ENCODE measurements at places on chromosomes 12 and 14.

DNA sequence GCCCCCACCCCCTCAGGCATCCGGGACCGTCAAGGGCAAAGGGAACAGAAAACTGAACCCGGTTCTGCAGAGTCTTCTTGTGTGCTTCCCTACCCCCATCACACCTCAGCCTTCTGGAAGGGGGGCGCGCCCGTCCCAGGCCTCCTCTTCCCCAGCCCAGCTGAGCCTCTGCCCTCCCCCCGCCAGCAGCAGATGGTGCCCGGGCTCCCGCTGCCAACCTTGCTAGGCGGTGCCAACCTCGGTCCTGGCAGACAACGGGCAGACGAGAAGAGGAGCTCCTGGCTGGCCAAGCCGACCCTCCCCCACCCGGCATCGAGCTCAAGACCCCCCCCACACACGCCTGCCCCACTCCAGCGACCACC is 8.7 kb downstream of the STAC3 start:
- DNase-seq = peak; percentile 69

GRCh38 chr12:67721248-67721647 is 72.7 kb downstream of the DYRK2 start:
- no peak for DNase-seq

DNA sequence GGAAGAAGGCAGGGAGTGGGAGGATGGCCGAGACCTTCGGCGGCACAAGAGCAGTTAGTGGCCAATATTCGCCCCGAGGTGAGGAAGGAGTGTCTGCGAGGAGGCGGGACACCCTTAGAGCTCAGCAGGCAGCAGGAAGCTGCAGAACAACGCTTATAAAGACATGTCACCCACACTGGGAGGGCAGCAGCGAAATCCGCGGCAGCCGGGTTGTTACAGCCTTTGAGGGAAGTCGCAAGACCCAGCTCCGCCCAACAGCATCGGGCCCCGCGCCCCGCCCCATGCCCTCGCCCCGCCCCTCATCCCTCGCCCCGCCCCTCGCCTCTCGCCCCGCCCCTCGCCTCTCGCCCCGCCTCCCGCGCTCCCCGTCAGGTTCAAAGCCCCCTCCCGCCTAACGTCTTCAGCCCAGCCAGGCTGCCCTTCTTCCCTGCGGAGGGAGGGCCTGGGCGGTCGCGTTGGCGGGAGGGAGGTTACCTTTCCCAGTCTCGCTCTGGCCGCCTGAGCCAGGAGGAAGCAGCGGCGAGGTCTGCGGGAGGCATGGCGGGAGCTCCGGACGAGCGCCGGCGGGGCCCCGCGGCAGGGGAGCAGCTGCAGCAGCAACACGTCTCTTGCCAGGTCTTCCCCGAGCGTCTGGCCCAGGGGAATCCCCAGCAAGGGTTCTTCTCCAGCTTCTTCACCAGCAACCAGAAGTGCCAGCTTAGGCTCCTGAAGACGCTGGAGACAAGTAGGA is at the start of gene ATP23:
ATP23 (plus strand) TSS at position 403 of the 730 bp plus-strand sequence; CDS start at position 538, 135 bp downstream.
- peak; percentile 83 for DNase-seq

- DNase-seq = peak; percentile 30
Measured at GRCh38 chr14:91396959-91397815, 20.4 kb downstream of the CCDC88C start.

DNA sequence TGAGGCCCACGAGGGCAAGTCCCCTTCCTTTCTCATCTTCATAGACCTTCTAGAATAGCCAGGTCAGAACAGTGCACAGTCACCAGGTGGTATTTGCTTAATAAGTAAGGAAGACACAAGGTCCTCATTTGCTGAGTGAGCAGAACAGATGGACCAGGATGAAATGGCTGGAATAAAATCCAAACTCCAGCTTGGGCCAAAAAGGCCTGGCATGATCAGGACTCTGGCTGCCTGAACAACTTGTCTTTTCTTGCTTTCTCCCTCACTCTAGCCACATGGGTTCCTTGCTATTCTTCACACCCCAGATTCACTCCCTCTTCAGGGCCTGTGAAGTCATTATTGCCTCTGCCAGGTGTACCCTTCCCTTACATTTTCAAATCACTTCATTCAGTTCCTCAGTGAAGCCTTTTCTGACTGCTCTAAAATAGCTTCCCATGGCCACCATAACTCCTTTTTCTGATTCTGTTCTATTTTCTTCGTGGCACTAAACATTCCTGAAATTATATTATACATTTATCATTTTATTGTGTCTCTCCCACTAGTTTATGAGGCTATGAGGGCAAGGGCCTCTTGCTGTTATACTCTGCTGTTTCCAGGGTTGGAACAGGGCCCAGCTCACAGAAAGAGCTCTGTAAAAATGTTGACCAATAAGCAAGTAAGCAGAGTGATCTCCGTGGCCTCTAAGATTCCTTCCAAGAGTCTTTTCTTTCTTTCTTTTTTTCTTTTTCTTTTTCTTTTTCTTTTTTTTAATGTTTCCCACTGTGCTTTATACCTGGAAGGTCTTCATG is 150.8 kb downstream of the TTC8 start:
- DNase-seq = no peak

DNA sequence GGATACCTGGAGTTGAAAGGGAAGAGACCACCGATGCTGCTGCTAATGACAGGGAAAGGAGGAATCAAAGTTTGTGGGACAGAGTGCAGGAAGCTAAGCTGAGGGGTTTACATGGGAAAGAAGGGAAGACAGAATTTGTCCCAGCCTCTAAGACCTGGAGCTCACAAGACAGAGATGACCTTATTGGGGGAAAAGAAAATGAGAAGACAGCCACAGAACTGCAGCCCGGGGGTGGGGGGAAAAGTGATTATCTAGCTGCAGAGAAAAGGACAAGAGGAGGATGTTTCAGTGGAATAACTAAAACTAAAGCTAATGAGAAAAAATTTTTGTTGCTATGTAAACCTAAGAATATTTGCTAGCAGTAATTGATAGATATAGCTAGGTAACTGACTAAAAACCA is 30.7 kb downstream of the NDUFA12 start:
- no peak for DNase-seq

DNA sequence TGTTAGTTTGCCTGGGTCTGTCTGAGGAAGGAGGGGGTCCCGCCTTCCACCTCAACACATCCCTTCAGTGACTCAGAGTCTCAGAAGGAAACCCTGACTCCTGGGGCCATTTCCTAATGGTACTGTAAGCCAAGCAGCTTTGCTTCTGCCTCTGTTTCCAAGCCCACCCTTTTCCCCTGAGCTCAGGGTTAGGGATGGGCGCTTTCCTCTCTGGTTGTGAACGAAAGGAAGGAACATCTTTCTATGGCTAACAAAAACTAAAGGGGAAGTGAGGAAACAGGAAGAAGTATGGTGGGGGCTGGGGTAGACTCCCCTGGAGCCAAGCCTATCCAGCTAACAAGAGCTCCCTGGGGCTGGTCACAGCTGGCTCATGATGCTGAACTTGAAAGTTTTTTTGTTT is 11.6 kb upstream of the UNC119B start:
- DNase-seq = no peak

GRCh38 chr14:99065551-99065950 is 206.4 kb downstream of the BCL11B start:
- DNase-seq = no peak

DNA sequence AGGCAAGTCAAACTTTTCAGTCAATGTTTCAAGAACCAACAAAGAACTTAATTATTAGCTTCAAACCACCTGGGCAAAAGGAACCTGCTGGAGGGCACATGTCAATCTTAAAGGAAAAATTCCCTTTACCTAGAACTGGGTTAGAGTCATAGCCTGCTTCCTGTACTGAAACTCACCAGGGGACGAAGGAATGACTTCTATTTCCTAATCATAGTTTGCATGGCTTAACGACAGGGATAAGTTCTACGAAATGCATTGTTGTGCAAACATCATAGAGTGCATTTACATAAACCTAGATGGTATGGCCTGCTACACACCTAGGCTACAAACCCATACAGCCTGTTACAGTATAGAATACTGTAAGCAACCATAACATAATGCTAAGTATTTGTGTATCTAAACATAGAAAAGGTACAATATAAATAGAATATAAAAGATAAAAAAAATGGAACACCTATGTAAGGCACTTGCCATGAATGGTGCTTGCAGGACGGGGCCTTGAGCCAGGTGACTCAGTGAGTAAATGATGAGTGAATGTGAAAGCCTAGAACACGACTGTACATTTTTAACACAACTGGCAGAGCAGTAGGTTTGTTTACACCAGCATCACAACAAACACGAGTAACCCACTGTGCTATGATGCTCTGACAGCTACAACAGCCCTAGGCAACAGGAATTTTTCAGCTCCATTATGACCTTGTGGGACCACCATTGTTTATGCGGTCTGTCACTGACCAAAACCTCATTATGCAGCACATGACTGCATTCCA is 234.9 kb upstream of the CAND1 start:
- peak; percentile 11 for DNase-seq

DNA sequence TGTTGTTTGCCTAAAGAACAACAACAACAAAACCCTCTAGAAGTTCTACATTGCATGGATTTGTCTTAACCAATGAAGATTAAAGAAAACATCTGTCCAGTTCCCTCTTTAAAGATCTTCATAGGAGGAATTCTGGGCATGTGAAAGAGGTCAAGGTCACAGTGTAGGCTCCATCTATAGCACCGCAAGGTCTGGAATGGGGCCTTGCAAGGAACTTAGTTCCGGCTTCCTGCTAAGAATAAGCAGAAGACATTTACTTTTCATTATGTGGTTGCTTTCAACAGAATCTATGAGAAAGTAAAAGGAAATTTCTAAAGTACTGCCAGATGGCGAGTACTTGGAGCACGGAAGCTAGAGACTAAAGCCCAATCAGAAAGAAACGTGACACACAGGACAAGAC is 57.2 kb upstream of the GNPNAT1 start:
- DNase-seq = no peak

- DNase-seq = no peak
Measured at GRCh38 chr14:67508956-67509355, 20.4 kb upstream of the TMEM229B start.

Data from NCI-H1092 treated with DMSO at 0.1 percent for 48 hours (cell line).